ENCODE measurements at places on chromosomes 16 and 17.

GRCh38 chr17:50582741-50583140 is 22.2 kb downstream of the CACNA1G start:
- no peak for DNase-seq

GRCh38 chr17:75269844-75270217 is 1.2 kb downstream of the MIF4GD start:
- no peak for DNase-seq

DNA sequence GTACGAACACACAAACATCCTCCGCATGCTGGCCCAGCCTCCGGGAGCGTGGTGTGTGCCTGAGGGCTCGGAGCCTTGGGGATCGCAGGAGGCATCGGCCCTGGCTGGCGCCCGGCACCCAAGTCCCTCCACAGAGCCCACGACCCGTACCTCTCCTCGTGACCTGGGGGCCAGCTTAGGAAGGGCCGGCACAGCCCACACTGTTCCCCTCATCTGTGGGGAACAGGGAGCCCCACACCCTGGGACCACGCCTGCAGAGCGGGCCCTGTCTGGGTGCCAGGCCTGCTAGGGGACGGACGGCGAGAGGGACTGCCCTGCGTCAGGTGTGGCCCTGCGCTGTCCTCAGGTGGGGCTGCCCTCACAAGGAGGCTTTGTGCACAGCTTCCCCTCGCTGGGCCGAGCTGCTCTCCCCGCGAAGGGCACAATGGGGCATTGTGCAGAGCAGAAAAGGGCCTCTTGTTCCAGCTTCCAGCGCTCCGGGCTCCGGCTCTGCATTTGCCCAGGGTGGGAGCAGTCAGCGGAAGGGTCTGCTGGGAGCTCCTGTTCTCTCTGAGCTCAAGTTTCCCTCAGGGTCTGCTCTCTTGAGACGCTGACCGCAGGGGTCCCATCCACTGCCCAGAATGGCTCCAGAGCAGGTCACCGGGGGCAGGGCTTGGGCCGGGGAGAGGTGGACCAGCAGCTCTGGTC is 1.7 kb upstream of the LMF1 start:
- DNase-seq = no peak

GRCh38 chr16:67164599-67165061 is at the start of gene HSF4:
Gene HSF4, plus strand, starts transcription at chr16:67164745. Its CDS starts 67 bp downstream, at chr16:67164812.
- peak; percentile 77 for DNase-seq

- no peak for DNase-seq
Measured at GRCh38 chr17:57080718-57081117, 4.3 kb upstream of the AKAP1 start.

- no peak for DNase-seq
Measured at GRCh38 chr17:77844681-77845080, 113.8 kb upstream of the TNRC6C start.

GRCh38 chr16:58088091-58088490 is 41.1 kb downstream of the CFAP20 start:
- no peak for DNase-seq

GRCh38 chr16:146646-147045 is 5.8 kb upstream of the HBZ start:
- DNase-seq = no peak

- peak; percentile 95 for DNase-seq
Measured at GRCh38 chr17:82105882-82106687, 8.0 kb upstream of the FASN start.

DNA sequence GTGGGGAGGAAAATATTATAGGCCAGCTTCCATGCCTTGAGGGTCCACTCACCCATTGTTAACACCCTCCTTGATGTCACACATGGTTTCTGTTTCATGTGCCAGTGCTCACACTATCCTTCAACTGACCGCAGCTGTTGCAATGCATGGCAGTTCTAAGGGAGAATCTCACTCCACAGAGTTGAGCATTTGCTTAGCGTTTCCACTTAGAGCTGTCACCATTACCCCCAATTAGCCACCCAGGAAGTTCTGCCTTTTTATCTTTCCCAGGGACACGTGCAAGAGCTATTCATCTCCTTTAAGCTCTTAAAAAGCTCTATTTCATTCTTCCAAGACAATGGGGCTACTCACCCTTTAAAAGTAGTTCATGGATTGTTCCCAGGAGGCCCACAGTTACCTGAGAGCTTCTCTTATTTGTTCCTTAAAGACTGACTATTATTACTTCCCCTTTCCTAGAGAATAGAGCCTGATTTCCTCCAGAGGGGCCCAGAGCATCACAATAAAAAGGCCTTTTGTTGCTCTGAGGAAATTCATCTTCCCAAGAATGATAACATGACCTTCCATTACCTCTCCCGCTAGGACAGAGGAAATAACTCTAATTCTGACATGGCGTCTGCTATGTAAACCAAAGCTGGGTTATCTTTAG is 126.8 kb downstream of the CACNG3 start:
- DNase-seq = no peak

DNA sequence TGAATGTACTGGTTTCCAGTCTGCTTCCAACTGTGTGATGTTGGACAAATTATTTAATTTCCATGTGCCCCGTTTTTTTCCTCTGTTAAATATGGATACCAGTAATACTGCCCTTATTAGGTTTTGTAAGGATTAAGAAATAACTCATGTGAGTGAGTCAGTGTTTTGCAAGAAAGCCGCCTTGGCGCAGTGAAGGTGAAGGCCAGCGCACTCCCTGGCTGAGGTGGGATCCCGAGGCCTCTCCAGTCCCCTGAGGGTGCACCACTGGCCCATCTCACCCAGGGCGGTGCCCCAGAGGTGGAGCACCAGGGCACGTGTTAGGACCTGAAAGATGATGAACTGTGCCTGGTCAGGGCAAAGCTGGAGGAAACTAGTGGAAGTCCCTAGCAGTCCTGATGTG is 43.5 kb downstream of the PHKB start:
- DNase-seq = no peak

- DNase-seq = no peak
Measured at GRCh38 chr17:29022074-29022473, 16.2 kb upstream of the SEZ6 start.

DNA sequence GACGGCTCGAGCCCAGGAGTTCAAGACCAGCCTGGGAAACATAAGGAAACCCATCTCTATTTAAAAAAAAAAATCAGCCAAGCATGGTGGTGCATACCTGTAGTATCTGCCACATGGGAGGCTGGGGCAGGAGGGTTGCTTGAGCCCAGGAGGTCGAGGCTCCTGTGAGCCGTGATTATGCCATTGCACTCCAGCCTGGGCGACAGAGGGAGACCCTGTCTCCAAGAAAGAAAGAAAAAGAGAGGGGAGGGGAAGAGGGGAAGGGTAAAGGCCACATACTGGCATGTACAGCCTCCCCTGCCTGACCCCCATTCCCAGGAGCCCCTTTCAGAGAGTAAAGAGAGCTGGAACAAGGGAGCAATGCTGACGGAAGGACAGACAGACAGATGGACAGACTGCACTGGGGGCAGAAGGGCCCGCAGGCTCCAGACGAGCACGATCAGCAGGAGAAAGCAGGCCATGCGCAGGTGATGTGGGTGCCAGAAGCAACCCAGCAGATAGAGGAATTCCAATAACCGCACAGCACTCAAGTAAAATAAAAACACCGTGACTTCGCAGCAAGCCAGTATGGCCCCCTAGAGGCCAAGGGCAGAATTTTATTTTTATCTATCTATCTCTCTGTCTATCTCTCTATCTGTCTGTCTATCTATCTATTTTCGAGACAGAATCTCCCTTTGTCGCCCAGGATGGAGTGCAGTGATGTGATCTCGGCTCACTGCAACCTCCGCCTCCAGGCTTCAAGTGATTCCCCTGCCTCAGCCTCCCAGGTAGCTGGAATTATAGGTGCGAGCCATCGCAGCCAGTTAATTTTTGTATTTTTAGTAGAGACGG is 27.1 kb upstream of the SNN start:
- peak; percentile 88 for DNase-seq

DNA sequence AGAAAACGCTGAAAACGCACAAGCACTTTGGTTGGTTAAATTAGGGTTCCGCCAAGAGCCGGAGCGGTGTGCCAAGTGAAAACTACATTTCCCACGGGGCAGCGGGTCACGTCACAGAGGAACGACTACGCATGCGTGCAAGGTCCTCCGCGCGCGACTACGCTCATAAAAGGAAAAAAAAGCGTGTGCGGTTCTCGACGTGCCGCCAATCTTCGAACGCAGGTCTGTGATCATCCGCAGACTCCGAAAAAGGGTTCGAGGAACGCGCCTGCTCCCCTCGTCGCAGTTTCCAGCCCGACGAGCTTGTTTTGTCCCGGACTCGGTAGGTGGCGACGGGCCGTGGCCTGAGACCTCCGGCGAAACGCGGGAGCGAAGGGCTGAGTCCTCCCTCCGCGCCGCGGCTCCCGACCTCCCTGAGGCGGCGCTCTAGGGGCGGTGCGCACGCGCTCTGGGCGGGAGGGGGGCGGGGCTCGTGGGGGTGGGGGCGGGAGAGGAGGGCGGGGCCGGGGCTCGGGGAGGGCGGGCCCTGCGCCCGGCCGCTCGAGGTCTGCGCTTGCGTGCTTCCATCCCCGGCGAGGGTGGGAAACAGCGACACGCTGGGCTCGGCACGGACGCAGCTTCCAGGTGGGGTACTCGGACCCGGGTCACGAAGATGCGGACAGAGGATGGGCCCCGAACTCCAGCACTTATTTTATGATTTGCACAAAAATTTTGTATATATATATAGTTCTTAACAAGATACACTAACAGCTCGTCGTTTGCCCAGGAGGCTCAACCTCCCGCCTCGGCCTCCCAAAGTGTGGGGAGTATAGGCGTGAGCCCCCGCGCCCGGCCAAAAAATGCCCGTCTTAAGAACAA is at the start of gene SGF29:
SGF29 (plus strand) TSS at position 145 of the 858 bp plus-strand sequence. CDS start 27,150 bp downstream, outside the sequence.
- DNase-seq = peak; percentile 92

GRCh38 chr17:58568044-58568799 is 53.8 kb upstream of the MTMR4 start:
- DNase-seq = no peak

GRCh38 chr17:20059728-20060188 is 50.6 kb downstream of the SPECC1 start:
- DNase-seq = peak; percentile 1

GRCh38 chr17:6780001-6780400 is 4.0 kb downstream of the FBXO39 start:
- DNase-seq = no peak

DNA sequence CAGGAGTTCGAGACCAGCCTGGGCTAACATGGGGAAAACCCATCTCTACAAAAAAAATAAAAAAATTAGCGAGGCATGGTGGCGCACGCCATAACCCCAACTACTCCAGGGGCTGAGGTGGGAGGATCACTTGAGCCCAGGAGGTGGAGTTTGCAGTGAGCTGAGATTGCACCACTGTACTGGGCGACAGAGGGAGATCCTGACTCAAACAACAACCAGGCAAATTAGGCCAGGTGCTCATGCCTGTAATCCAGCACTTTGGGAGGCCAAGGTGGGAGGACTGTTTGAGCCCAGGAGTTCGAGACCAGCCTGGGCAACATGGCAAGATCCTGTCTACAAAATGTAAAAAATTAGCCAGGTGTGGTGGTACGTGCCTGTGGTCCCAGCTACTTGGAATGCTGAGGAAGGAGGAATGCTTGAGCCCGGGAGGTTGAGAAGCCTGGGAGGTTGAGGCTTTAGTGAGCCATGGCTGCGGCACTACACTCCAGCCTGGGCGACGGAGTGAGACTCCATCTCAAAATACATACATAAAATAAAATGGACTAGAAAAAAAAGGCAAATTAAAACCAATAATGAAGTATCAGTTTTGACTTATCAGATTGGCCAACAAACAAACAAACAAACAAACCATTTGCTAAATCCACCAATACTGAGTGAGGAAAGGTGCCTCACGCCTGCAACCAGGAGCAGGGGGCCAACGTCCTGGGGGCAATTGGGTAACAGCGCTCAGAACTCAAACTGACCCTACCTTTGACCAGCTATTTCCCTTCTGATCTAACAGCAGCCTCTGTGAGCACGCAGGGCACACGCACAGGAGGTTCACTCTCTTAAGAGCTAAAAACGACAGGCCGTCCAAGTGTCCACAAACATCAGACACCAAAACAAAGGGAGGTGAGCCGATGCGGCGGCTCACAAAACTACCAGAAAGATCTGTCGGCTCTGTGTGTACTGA is 19.4 kb upstream of the FASN start:
- no peak for DNase-seq

DNA sequence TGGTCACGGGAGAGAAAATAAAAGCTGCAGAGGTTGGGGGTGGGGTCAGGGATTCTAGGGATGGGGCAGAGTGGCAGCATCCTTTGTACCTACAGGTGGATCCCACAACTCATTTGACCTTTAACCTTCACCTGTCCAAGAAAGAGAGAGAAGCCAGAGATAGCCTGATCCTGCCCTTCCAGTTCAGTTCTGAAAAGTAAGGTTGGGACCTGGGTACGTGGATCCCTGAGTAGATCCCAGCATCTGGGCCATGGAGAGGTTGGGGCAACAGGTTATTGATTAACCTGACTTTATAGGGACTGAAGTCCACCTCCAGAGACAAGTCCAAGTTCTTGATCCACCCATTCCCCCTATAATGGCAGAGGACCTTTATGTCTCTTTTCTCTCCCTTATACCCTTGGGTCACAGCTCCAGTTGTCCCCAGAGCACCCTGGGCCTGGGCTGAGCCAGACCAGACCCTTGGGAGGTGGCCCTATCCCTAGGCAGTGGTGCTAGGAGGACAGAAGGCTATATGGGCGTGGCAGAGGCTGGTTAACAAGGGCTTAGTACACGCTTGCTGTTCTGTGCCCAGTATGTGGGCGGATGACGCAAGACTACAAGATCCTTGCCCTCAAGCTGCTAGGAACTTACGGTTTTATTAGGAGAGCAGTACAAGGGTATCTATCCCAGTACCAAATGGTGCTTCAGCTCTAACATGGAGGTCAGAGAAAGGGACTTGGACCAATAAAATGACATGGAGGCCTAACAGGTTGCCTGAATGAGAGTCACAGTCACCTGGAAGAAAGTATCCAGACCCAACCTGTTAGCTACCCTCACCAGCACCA is 3.3 kb downstream of the CLDN7 start:
- peak; percentile 74 for DNase-seq

- no peak for DNase-seq
Measured at GRCh38 chr16:53358884-53359283, 75.4 kb upstream of the RBL2 start.

DNA sequence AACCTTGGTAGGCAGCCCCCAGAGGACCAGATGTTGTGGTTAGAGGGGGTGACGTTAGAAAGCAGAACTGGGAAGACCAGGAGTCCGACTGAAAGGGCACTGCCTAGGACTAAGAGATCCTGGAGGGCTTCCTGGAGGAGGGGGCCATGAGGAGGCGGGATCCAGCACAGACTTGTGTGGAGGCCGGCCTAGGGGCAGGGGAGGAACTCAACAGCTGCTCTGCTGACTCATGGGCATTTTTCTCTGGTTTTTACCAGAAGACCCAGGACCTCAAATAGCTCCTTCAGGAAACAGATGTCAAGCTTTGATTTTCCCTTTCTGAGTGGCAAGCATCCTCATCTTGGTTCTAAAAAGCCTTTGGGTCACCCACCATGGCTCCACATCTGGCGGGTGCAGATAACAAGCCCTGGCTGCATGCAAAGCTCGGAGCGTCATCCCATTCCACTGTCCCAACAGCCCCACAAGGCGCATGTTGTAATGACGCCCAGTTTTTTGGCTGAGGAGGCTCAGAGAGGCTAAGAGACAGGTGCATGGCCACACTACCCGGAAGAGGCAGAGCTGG is 29.0 kb downstream of the IL21R start:
- DNase-seq = no peak
